ENCODE measurements at places on chromosomes 5 and 9. TPM values are rescaled to one million over a fixed set of nuclear protein-coding genes. Genes with fewer than 3 reads are reported as not detected.

GPR151 gene
- not detected for total RNA-seq

SPINK13 gene
- total RNA-seq, result not detected

IL5 gene
- total RNA-seq, result not detected

FBP1 gene
- total RNA-seq, result 1.7 TPM

PRRT1B gene
- total RNA-seq, result not detected

CXCL14 gene
- total RNA-seq, result 62.1 TPM
